Mesenteric fat pad (tissue), 1 donor: ENCODE measurements at places on chromosomes 11 and 22. TPM values are rescaled to one million over a fixed set of nuclear protein-coding genes. Genes with fewer than 3 reads are reported as not detected.
A peak's percentile ranks its signal among the peaks of the same experiment; 100 is the strongest.

Gene SLC37A4
- total RNA-seq, result 10.2 TPM

Gene MMP12
- 0.29 TPM for total RNA-seq

Gene CNGA4
- total RNA-seq, result not detected

Gene ZDHHC8
- total RNA-seq, result 77.8 TPM

Gene MS4A4E
- total RNA-seq, result 3.2 TPM

Gene OR56A3
- not detected for total RNA-seq

Gene CD44
- total RNA-seq, result 280 TPM

Gene SYT8
- total RNA-seq, result not detected

Gene TRIM6
- 1.4 TPM for total RNA-seq

Gene PPP1CA
- total RNA-seq, result 92.4 TPM

Gene INS
- total RNA-seq, result 0.74 TPM

- DNase-seq, result peak; percentile 79
Measured at GRCh38 chr11:223026-223789, 12.9 kb downstream of the SIRT3 start.

DNA sequence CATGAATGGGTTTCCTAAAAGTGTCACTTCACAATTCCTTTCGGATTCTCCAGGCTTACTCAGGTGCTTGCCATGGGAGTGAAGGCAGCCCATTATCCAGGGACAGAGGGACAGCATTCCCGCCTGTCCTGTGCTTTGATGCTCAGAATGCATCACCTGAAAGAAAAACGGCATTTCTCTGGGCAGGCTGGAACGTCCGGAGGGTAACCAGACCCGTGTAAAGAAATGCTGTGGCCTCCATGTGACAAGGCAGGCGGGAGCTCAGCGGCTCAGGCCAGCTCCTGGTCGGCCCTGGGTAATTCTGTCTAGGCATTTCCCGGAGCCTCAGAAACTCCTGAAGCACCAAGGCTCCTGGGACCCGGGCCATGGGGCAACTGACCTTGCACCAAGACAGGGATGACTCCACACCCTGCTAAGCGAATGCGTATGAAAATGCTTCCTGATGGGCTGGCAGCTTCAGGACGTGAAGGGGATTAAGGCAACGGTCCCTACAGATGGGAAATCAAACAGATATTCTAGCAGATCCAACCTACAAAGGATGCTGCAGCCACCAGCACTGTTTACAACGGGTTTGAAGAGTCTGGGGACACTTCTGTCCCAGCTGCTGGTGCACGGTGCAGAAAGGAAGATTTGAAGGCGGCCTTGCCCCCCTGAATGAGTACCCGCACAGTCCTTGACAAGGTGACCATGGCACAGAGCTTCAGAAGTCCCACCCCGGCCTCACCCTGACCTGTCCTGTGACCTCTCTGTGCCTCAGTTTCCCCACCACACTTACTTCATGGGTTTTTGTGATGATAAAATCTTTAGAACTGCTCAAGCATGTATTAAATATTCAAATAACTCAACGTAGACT lies 13.6 kb upstream of the FGF3 start:
- peak; percentile 59 for DNase-seq

DNA sequence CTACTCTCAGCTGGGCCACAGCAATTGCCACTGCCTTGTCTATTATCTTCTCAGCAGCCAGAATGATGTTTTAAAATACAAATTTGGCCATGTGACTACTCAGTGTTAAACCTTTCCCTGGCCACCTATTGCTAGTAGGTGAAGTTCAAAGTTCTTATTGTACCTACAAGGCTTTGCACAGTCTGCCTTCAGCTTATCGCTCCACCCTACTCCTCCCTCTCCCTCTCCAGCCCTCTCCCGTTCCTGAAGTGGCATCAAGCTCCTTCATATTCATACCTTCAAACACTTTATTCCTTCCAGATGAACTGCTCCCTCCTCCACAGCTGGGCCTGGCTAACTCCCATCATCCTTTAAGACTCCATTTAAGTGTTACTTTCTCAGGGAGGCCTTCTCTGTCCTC lies 37.3 kb downstream of the OR10A6 start:
- no peak for DNase-seq

DNA sequence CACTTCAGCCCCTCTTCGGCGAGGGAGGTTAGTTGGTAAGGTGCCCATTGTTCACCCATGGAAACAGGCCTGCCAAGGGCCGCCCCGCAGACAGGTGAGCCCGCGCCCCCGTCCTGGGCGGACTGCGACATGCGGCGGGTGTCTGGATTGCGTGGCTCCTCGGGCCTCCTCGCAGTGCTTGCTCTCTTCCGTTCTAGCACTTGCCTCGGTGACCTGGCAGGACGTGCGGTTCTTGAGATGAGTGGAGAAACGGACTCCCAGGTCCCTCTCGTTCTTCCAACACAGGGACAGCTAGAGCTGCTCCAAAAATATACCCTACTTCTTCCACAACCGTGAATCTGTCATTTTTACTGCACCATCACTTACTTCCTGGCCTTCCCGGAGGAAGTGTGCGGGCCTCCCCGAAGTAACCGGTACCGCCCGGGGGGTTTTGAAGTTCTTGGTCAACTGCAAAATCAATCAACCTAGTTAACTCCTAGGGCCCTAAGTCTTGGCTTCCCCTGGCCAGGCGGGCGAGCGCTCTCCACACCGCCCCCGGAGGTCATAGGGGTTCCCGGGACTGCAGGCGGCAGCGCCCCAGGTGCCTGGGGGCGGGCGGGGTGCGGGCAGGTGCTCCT lies 745 bp upstream of the ZBTB44 start:
- no peak for DNase-seq

DNA sequence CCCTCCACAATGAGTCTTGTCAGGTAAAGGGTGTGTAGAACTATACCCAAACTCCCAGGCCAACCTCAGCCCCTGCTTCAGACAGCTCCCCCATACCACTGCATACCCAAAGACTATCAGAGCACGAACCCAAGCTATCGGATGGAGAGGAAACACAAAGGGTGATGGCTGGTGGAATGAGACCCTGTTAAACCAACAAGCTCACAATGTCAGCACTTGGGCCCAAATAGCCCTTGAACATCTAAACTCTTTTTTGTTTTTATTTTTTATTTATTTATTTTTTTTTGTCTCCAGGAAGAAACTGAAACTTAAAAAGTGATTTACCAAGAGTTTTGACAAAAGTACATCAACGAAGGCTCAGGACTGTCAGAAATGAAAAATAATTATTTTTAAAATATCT lies 10.6 kb downstream of the DGCR2 start:
- no peak for DNase-seq

DNA sequence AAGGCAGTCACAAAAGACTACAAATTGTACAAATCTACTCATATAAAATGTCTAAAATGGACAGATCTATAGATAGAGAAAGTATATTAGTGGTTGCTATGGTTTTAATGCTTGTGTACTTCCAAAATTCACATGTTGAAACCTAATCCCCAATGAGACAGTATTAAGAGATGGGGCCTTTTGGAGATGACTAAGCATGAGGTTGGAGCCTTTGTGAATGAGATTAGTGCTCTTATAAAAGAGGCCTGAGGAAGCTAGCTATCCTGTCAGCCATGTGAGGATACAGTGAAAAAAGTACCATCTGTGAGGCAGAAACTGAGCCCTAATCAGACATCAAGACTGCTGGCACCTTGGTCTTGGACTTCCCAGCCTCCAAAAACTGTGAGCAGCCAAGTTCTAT lies 82.6 kb downstream of the CYP2R1 start:
- no peak for DNase-seq

- no peak for DNase-seq
Measured at GRCh38 chr11:27041141-27041899, 705 bp downstream of the BBOX1 start.

GRCh38 chr11:1178906-1179305 lies 21.2 kb downstream of the MUC5AC start:
- no peak for DNase-seq

DNA sequence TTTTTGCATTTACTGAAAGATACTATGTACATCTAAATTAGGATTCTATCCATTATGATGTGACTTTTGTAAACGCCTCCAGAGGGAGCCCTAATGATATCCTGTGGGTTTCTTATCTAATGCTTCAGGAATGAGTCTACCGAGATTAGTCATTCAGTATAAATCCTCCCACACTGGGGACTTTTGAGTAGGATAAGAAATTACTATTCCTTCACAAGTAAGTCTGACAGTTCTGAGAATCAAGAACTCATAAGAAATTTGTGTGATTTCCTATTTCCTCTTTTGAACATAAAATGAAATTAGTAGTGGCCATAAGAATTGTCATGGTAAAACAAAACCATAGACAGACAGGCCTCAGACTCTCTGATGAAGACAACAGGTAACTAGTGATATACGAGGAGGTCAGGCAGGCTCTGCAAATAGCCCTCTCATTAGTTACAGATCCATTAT lies 10.0 kb upstream of the OR5M1 start:
- DNase-seq, result no peak

- no peak for DNase-seq
Measured at GRCh38 chr11:20933086-20933485, 263.7 kb downstream of the NELL1 start.

DNA sequence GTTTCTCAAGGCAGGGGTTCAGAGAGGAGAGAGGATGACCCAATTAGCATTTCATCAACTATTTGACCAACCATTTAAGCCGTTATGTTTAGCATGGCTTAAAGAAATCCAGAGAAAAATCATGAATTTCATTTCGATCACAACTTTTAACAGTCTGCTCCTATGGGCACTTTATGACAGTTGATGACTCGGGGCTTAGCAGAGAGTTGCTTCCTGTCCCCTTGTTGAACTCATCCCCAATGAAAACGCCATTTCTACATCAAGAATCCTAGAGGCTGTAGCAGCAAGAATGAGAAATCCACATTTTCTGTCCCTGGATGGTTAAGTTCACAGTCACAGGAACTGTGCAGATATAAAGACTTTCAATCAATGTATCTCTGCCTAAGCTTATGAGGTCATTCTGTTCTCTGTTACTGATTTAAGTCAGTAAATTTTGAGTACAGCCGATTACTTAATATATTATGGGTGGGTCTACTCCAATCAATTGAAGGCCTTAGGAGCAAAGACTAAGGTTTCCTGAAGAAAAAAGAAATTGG lies 81.1 kb downstream of the BDNF start:
- no peak for DNase-seq

DNA sequence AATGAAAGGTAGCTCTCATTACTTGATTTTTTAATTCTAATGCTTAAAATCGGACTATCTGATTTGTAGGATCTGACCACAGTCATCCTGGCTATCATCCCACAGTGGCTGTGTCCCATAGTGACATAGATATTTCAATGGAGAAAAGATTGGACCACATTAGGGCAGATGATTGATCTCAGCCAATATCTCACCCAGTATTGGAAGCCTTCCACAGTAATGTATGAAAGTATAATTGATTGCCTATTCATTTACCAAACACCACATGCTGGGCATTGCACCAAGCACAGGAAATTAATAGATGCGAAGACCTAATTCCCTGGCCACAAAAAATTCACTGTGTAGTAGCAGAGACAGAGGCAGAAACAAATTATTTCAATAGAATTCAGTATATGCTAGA lies 37.6 kb downstream of the FZD4 start:
- no peak for DNase-seq

DNA sequence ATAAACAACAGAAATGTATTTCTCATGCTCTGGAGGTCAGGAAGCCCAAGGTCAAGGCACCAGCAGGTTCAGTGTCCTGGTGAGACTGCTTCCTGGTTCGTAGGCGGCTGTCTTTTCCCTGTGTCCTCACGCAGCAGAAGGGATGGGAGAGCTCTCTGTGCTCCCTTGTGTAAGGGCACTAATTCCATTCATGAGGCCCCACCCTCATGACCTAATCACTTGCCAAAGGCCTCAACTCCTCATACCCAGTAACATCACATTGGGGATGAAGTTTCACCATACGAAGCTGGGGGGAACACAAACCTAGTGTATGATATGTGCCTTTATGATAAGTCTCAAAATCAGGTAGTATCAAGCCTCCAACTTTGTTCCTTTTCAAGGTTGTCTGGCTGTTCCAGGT lies 38.6 kb upstream of the PANX2 start:
- no peak for DNase-seq

GRCh38 chr11:61056571-61056970 lies 45.7 kb upstream of the CD5 start:
- peak; percentile 78 for DNase-seq
